Esophagus squamous epithelium (tissue), 5 donors: ENCODE measurements at places on chromosomes 16 and 17. TPM values are rescaled to one million over a fixed set of nuclear protein-coding genes. Genes with fewer than 3 reads are reported as not detected.

GRCh38 chr17:20975566-20975965 lies 67.2 kb downstream of the USP22 start:
- no peak for DNase-seq

DNA sequence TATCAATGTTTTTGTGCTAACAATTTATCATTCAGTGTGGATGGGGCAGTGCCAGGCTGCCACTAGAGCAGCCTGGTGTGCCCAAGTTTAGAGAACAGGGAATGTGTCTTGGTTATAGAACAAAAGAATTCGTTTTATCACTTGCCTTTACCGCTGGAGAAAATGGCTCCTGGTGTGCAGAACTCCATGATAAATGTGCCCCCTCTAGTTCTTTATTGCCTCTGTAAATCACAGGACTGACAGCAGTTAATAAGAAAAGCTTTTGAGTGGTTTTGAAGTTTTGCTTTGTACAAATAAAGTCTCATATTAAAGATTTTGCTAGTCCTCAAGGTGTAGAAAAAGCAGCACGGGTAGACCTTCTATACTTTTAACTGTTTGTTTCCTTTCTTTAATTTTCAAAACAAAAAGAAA lies 28.2 kb upstream of the PSMD7 start:
- DNase-seq = no peak

GRCh38 chr16:35795361-35796029 lies 2336.1 kb downstream of the TP53TG3F start:
- no peak for DNase-seq

DNA sequence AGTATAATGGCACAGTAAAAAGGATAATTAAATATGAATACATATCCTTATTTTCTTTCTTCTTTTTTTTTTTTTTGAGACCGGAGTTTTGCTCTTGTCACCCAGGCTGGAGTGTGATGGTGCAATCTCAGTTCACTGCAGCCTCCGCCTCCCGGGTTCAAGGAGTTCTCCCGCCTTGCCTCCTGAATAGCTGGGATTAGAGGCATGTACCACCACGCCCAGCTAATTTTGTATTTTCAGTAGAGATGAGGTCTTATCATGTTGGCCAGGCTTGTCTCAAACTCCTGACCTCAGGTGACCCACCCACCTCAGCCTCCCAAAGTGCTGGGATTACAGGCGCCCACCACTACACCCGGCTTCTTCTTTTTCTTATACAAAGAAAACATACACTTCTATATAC lies 12.0 kb downstream of the GABARAPL2 start:
- no peak for DNase-seq

DNA sequence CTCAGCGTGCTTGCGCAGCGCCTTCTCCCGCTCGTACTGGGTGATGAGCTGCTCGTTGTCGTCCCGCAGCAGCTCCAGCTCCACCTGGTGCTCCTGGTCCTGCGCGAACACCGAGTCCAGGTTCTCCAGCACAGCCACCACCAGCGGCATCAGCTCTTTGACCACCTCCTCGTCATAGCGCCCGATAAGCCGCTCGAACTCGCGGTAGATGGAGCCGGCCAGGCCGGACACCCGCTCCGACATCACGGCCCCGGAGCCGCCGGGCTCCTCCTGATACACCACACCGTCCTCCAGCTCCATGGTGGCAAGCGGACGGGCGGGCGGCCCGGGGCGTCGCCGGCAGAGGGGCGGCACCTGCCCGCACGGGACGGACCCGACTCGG lies 320 bp downstream of the SPAG9 start:
- no peak for DNase-seq

GRCh38 chr16:75105306-75106061 lies 11.1 kb downstream of the LDHD start:
- no peak for DNase-seq

DNA sequence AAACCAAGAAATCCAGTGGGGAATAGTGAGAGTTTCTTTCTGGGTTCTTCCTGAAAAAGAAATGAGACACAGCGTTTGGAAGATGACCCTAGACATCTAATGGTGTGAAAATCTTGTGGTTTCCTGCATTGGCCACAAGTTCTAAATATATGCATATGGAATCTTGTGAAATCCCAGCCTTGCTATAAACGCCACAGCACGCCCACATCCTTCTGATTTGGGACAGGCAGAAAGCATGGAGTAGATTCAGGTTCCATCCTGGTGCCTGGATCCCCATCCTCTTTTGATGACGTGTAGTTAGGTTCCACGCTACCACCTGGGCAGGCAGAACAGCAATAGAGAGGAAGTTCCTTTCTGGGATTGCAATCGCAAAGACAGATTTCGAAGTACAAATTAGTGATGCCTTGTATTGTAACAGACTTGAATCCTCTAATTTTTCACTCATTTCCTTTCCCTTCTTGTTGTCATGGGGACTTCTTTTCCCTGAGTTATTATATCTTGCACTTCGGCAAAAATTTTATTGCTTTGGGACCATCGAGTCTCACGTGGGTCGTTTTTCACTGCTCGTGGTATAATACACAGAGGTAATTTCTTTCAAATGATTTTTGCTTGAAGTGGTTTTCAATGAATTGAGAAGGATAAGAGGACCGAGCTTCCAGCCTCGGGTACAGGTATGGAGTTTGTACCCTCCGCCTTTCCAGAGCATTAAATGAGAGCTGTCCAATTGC lies 37.6 kb downstream of the HS3ST4 start:
- no peak for DNase-seq

GRCh38 chr16:19281246-19281645 lies 4.3 kb upstream of the CLEC19A start:
- DNase-seq = no peak

DNA sequence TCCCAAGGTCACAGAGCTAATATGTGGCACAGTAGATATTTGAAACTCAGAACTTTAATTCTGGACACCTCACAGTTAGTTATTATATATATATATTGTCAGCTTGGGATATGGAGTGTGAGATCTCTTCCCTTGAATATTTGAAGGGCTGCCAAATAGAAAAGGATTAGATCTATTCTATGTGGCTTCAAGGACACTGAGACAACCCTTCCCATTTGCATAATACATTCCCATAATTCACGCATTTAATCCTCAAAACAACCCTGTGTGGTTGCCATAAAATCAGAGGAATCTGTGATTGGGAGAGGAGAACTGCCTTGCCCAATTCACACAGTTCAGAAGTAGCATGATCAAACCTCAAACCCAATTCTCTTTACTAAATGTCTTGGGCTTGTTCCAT lies 365.8 kb upstream of the DYNLRB2 start:
- DNase-seq = no peak

GRCh38 chr17:66006654-66007053 lies 185.3 kb downstream of the CEP112 start:
- DNase-seq = no peak

DNA sequence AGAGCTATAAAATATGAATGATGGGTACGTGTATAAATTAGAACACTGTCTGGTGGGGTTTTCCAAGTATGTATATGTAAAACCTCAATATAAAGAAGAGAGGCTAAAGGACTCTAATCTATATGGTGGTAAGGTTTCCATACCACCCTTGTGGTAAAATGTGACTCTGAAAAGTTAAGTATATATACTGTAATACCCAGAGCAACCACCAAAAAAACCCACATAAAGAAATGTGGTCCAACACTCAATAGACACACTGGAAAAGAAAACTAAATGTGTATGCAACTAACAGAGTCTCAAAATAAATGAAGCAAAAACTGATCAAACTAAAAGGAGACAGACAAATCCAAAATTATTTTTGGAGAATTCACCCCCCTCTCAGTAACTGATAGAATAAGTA lies 72.2 kb downstream of the XPO6 start:
- no peak for DNase-seq

DNA sequence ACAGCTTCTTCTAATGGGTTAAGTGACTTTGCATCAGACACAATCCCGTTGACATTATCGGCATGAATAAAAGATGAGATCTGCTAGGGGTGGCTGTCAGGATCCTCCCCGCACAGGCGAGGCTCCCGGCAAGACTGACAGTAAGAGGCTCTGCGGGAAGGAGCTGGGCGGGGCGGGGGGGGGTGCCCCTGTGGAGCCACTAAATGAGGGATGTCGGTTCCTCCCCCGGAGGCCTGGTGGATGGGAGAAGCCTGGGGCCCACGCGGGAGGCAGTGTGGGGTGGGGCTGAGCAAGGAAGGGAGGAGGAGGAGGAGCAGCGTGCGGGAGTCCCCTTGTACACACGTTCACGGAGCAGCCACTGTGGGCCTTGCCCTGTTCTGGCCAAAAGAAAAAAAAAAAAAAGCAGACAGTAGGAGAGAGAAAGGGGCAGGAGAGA lies 190.9 kb upstream of the GSE1 start:
- DNase-seq = no peak

DNA sequence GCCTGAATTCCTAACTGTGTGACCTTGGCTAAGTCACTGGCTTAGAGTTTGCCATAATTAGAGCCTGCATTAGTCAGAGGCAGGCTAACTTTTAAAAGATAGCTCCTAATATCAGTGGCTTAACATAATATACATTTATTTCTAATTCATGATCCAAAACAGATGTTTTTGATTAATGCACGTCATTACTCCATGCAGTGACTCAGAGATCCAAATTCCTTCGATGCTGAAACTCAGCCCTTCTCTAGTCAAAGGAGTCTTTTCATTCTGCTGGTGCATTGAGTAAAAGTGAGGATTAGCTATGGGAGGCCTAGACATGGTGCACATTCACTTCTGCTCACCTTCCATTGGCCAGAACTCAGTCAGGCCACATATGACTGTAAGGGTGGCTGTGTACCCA lies 49.8 kb downstream of the IRX3 start:
- DNase-seq = no peak

DNA sequence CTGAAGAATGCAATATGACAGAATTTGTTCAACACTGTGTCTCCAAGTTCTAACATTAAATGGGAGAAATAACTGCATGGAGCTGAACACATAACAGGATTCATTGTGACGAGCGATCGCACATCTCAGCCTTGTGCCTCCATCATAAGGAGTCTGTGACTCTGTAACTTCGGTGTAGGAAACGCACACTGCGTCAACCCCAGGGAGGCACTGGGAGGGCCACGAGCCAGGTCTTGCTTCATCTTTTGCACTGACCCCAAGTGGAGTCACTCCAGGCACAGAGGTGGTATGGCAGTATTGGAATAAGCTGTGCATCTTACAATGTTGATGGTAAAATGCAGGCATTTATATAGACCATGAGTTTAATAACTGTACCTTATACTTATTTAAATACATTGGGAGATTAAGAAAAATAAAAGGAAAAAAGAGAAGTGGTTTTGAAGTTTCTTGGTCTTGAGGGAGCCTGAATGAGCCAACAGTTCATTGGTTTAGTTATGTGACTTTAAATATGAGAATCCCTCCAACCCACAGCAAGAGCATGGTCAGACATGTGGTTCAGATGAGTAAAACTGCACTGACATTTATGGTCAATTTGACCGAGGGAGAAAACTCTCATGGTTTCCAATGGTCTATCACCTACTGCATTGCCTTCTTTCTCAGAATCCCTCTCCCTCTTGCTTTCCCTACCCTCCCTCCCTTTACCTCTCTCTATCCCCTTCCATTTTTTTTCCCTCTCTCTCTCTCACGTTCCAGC lies 5.7 kb upstream of the PMP22 start:
- DNase-seq = no peak

- DNase-seq = no peak
Observed at GRCh38 chr17:37255432-37255831, 120.4 kb upstream of the C17orf78 start.

Gene PRAC2
- total RNA-seq = not detected

GRCh38 chr16:13165024-13165423 lies 263.6 kb downstream of the SHISA9 start:
- DNase-seq = no peak

DNA sequence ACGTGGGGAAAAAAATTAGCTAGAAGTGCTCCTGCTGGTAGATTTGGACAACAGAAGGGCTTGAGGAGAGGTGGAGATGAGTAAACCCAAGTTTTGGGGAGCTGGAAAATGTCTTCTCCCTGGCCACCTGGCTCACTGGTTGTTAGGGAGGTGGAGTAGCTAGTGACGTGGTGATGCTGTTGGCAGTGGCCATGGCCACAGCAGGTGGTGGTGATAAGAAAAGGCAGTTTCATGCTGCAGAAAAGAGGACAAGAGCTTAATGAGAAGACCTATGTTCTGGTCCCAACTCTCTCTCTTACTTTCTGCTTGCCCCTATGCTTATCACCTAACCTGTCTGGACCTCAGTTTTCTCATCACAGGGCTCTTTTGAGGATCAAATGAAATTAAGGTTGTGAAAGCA lies 223.5 kb upstream of the N4BP1 start:
- DNase-seq = no peak

- no peak for DNase-seq
Observed at GRCh38 chr17:33202021-33202420, 91.1 kb downstream of the ASIC2 start.

DNA sequence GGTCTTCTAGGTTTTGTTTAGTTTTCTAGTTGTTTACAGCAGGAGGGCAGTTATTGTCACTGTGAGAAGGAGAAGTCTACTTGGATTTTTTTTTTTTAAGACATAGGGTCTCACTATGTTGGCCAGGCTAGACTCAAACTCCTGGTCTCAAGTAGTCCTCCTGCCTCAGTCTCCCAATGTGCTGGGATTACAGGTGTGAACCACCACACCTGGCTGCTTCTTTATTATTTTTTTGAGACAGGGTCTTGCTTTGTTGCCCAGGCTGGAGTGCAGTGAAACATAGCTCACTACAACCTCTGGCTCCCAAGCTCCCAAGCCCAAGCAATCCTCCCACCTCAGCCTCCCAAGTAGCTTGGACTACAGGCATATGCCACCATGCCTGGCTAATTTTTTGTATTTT lies 68.3 kb upstream of the STAC2 start:
- DNase-seq = no peak

Gene LSM12
- total RNA-seq = 38.5 TPM

GRCh38 chr16:22402191-22402590 lies 27.8 kb upstream of the CDR2 start:
- no peak for DNase-seq

GRCh38 chr17:4706121-4706520 lies 2.2 kb upstream of the PELP1 start:
- no peak for DNase-seq

DNA sequence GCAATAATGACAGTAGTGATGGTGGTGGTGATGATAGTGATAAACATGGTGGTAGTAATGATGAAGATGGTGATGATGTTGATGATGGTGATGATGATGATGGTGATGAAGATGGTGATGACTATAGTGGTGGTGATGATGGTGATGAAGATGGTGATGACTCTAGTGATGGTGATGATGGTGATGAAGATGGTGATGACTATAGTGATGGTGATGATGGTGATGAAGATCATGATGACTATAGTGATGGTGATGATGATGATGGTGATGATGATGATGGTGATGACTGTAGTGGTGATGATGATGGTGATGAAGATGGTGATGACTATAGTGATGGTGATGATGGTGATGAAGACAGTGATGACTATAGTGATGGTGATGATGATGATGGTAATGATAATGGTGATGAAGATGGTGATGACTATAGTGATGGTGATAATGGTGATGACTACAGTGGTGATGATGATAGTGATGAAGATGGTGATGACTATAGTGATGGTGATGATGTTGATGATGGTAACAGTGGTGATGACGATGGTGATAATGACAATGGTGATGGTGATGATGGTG lies 35.6 kb downstream of the DYNLRB2 start:
- no peak for DNase-seq

GRCh38 chr17:73232587-73233373 lies 28.9 kb downstream of the CPSF4L start:
- DNase-seq = no peak
